HEK293T (cell line): ENCODE measurements at places on chromosomes 2 and 18.
A peak's percentile ranks its signal among the peaks of the same experiment; 100 is the strongest.

GRCh38 chr18:56413862-56414261 is 224.5 kb downstream of the TXNL1 start:
- DNase-seq, result no peak

DNA sequence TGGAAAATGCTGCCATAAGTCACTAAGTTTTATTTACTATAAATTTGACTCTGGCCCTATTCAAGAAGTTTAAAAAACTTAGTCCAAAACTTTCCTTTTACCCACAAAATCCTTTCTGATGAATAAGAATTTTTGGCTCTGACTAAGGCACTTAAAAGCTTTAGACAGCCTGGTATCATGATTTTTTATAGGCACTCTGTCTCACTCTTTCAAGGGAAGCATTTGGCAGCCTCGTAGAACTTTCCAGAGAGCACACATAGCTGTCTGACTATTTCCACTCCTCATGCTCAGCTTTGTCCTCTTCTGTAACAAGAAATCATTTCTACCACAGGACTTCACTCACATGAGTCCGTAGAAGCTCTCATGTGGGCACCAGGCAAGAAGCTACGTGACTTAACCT is 32.3 kb upstream of the XDH start:
- DNase-seq, result no peak

GRCh38 chr2:156401861-156402260 is 34.3 kb upstream of the GPD2 start:
- DNase-seq, result no peak

DNA sequence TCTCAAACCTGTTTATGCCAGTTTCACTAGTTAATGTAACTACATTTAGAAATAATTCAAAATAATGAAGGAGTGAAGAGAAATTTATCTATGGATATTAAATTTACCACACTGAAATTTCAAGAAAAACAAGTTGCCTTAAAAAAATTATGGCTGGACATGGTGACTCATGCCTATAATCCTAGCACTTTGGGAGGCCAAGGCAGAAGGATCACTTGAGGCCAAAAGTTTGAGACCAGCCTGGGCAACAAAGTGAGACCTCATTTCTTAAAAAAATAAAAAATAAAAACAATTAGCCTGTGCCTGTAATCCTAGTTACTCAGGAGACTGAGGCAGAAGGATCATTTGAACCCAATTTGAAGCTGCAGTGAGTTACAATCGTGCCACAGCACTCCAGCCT is 29.9 kb downstream of the HDLBP start:
- DNase-seq, result no peak

GRCh38 chr18:23194155-23194996 is 59.1 kb downstream of the CABLES1 start:
- no peak for DNase-seq

- DNase-seq, result peak; percentile 49
Observed at GRCh38 chr18:741931-742512, 29.6 kb upstream of the ENOSF1 start.

DNA sequence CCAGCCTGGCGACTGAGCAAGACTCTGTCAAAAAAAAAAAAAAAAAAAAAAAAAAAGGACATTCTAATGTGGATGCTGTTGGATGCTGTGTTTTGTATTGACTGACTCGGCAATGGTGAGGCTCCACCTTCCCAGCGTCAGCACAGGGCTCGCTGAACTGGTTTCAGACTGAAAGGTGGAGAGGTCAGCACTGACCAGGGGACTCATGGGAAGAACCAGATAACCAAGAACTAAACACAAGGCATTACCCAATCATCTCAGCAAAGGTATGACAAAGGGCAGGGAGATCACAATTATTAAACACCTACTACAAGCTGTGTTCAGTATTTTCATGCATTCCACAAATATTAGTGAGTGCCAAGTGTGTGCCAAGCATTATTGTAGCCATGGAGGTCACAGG is 103.2 kb downstream of the LRATD1 start:
- no peak for DNase-seq

GRCh38 chr2:58025150-58025933 is 21.3 kb upstream of the VRK2 start:
- no peak for DNase-seq

GRCh38 chr2:65156041-65156440 is 26.1 kb upstream of the RAB1A start:
- DNase-seq, result no peak

GRCh38 chr2:189424961-189425360 is 16.3 kb upstream of the WDR75 start:
- DNase-seq, result no peak

DNA sequence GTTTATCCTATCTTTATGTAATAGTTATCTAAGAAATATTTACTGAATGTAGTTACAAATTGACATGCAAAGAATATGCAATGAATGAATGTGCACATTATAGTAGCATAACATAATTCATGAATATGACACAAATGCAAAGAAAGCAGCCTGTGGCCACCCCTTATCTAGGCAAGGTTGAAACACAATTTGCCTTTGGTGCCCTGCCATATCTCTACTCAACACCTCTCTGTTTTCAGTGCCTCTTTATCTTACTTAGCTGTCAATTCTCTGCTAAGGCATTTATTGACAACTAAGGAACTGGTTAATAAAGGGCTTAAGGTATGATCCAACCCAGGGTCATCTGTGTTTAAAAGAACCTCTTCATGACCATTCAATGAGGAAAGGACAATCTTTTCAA is 18.9 kb downstream of the REV1 start:
- DNase-seq, result no peak

- DNase-seq, result no peak
Observed at GRCh38 chr2:155944218-155944617, 388.3 kb downstream of the NR4A2 start.

DNA sequence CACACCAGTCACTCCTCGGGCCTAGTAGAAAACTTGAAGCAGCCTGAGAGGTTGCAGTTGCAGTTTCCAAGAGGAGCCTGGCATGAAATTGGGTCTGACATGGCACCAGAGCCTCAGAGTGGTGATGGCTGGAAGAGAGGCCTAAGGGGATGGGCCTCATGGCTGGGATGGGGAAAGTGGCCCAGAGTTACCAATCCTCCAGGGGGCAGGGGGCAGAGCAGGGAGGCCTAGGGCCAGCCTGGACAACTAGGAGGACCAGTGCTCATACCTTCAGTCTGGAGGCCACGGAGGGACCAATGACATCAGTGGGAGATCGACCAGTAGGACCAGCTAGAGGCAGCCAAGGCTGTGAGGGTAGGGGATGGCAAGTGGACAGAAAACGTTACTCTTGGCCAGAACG is 15.1 kb upstream of the ADCY3 start:
- no peak for DNase-seq

GRCh38 chr18:58466636-58467205 is 162.2 kb downstream of the ALPK2 start:
- no peak for DNase-seq

GRCh38 chr2:74764429-74765272 is 69.3 kb upstream of the HK2 start:
- no peak for DNase-seq

GRCh38 chr18:3653851-3654441 is 204.0 kb downstream of the TGIF1 start:
- no peak for DNase-seq

DNA sequence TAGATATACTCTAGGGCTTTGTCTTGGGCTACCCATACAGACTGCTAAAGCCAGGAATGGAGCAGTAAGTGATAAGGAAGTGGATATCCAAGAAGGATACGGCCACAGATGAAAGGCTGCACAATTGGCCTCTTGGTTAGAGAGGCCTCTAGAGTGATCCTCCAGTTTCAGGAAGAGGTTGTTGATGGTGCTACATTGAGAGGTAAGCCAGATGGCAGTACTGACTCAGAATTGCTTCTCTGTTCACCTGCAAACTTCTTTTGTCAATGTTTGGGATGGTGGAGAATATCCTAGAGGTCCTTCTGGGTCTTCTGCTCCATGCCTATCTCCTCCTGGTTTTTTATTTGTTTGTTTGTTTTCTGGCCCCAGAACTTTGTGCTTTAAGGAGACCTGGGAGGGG is 226.8 kb upstream of the LRRTM1 start:
- DNase-seq, result no peak

DNA sequence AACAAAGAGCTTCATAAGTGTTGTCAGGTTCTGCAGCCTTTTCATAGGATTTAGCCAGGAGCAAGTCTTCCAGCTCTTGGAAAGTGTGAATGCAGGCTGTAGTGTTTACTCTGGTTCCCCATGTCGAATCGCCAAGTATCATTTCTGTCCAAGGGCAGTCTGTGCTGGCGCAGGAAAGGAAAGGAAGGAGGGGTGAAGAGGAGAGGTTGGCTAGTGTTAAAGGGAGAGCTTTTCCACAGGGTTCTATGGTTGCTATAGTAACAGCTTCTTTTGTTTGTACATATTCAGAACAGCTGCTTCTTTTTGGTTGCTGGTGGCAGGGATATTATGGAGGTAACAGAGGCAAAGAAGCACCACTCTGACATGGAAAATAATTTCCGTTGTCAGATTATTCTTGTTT is 69.9 kb downstream of the KCNH7 start:
- DNase-seq, result no peak

- DNase-seq, result no peak
Observed at GRCh38 chr2:230660294-230661060, 52.2 kb upstream of the CAB39 start.

DNA sequence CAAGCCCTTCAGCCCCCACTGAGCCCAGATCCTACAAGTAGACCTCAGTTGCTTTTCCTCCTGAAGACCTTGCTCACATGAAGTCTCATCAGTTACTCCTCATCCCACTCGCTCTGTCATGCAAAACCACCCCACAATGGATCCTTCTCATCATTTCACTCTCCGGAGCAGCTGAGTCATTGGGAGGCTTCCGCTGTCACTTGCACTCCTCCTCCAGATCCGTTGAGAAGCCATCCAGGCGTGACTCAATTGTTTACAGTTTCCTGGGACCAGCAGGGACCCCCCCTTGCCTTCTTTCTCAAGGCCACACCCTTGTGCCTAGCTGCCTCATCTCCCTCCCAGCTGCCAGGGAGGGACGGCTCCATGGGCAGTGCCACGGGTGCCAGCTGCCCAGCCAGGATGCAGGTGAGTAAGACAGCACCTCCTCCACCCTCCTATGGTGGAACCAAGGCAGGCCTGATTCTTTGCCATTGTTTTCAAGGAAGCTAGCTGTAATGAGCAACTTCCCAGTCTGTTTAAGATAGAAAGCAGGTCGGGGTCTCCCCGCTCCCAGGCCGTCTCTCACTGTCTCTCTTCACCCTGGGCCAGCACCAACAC is 16.3 kb downstream of the GPR55 start:
- no peak for DNase-seq

DNA sequence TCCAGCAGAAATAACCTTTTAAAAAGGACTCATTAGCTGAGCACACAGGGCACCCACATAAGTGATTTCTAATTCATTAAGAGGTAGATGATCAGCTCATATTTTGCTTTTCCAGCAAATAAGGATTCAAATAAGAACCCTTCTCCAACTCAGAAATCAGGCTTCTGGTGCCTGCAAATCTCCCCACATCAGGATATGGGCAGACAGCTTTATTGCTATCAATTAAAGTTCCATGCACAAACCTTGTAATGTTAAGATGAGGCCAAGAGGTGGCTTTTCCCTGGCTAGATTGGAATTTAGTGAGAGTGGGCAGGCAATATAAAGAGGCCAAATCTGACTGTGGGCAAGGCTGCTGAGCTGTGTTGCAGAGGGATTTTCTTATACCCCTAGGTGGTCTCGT is 193.6 kb downstream of the SH3RF3 start:
- no peak for DNase-seq

GRCh38 chr2:215958257-215958656 is 55.1 kb downstream of the MREG start:
- DNase-seq, result no peak

GRCh38 chr2:131009713-131010475 is 83.4 kb downstream of the FAM168B start:
- no peak for DNase-seq

- no peak for DNase-seq
Observed at GRCh38 chr18:36101943-36102342, 27.2 kb downstream of the SLC39A6 start.

DNA sequence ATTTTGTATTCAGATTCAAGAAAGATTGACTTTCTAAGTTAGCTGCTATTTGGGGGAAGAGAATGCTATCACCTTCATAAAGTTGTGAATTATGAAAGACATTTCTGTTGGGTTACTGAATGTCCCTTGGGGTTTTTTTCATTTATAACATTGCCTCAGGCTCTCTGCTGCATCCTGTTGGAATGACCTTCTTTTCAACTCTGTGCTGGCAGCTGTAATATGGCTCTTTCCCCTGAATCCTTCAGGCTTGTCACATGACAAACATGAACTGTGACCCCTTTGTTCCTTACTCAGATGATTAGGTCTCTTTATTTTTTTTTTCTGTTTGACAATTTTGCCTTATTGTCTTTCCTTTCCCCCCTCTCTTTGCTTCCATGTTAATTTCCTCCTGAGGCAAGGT is 159.8 kb downstream of the TAF4B start:
- no peak for DNase-seq

DNA sequence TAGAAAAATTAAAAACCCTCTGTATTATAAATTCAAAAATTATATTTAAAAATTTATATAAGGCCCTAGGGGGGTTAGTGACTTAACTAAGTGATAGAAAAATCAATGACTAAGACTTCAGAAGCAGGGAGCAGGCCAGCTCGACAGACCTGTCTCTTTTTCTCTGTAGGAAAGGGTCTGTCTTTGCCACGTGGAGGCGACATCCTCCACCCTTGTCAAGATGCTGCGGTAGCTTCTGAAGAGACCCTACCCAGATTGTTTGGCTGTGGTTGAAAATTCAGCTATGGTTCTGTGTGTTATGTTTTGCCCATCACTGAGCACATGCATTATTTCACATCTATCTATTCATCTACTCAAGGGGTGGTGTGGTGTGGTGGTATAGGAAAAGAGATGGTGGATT is 8.2 kb upstream of the SLC4A3 start:
- no peak for DNase-seq

- peak; percentile 54 for DNase-seq
Observed at GRCh38 chr2:90069290-90069894, 1377.9 kb downstream of the RPIA start.

DNA sequence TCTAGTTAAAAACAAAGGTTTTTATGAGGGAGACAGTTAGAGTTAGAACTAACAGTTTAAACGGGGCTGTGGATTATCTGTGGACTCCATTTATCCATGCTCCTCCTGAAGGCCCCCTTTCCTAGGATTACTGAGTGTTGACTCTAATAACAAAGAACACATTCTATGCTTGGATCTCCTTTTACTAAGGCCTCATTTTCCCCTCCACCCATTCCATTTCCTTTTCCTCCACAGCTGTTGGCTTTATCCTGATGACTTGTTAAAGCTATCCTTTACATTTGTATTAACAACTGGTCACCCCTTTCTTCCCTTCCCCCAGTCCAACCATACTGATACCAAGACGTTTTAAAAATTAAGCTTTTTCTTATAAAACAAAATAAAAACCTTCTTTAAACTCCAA is 220.6 kb downstream of the SRBD1 start:
- no peak for DNase-seq

DNA sequence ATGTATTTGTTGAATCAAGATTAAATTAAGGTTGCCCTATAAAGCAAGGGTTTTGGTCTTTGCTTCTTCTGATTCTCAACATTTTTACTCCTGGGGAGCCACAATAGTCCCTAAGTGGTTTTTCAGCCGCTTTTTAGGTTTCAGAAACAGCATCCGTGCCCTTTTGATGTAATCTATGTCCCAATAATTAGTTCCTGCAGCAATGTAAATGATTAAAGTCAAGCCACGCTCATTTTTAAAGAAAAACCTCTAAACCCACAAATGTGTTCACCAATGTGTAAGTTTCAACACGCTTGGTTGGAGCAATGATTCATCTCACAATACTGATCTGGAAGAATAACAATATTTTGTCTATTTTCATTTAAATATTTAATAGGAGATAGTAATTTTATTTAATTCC is 5.6 kb downstream of the ARL4C start:
- no peak for DNase-seq

- no peak for DNase-seq
Observed at GRCh38 chr2:203225423-203226039, 13.3 kb upstream of the CYP20A1 start.

- DNase-seq, result no peak
Observed at GRCh38 chr2:109454765-109455394, 158.9 kb downstream of the SEPTIN10 start.
